Activated CD8-positive, alpha-beta T cell treated with anti-CD3 and anti-CD28 coated beads, Interleukin-2, amount 10 ng/mL, durations not matched to agents 7 days and 5 days (primary cell): ENCODE measurements at places on chromosomes 11 and 22.

GRCh38 chr11:76495019-76495418, 50.2 kb downstream of the EMSY start:
- H3K36me3 ChIP-seq = peaks cover 23% of the 10 kb centered on the region
- no peaks in the 10 kb centered on the region for H3K27me3 ChIP-seq
- H3K27ac ChIP-seq = peak overlapping the region; percentile 9
- peaks cover 13% of the 10 kb centered on the region for H3K4me1 ChIP-seq
- H3K4me3 ChIP-seq = no peak overlapping the region

DNA sequence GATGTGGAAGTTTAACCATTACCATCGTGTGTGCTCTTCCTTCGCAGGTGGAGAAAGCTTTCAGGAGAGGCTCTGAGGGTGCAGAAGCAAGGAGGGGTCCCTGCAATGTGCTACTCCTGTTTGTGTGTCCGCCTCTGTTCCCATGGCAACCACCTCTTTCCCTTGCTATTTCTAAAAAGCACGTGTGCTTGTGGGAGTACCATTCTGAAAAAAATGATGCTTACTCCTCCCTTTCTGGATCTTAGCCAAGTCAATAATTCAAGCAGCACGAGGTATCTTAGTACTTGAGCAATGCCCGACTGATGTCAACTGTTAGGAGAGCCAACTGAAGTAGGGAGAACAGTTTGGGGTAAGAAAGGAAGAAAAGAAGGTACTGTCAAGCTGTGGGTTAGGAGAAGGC, 628.7 kb downstream of the NTM start:
- H3K4me1 ChIP-seq = no peaks in the 10 kb centered on the region
- no peak overlapping the region for H3K4me3 ChIP-seq
- H3K27me3 ChIP-seq = no peaks in the 10 kb centered on the region
- H3K36me3 ChIP-seq = no peaks in the 10 kb centered on the region
- no peak for DNase-seq

GRCh38 chr11:95908826-95909225, 15.1 kb downstream of the MTMR2 start:
- no peak overlapping the region for H3K27ac ChIP-seq
- no peak overlapping the region for H3K4me3 ChIP-seq
- no peaks in the 10 kb centered on the region for H3K27me3 ChIP-seq
- peaks cover 2% of the 10 kb centered on the region for H3K36me3 ChIP-seq
- no peak for DNase-seq

DNA sequence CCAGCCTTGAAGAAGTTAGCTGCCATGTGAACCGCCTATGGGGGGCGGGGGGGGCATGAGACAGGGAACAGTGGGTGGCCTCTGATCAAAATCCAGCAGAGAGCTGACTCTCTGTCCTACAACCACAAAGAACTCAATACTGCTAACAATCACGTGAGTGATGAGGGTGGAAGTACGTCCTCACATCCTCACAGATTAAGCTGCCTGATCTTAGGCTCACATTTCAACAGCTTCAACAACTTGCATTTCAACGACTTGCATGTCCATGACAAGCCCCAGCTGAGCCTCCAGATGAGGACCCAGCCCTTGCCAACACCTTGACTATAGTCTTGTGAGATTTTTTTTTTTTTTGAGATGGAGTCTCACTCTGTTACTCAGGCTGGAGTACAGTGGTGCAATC, 51.6 kb downstream of the CLMP start:
- H3K4me3 ChIP-seq = no peak overlapping the region
- no peaks in the 10 kb centered on the region for H3K36me3 ChIP-seq
- no peak overlapping the region for H3K27ac ChIP-seq
- H3K27me3 ChIP-seq = peaks cover 8% of the 10 kb centered on the region
- no peak for DNase-seq

DNA sequence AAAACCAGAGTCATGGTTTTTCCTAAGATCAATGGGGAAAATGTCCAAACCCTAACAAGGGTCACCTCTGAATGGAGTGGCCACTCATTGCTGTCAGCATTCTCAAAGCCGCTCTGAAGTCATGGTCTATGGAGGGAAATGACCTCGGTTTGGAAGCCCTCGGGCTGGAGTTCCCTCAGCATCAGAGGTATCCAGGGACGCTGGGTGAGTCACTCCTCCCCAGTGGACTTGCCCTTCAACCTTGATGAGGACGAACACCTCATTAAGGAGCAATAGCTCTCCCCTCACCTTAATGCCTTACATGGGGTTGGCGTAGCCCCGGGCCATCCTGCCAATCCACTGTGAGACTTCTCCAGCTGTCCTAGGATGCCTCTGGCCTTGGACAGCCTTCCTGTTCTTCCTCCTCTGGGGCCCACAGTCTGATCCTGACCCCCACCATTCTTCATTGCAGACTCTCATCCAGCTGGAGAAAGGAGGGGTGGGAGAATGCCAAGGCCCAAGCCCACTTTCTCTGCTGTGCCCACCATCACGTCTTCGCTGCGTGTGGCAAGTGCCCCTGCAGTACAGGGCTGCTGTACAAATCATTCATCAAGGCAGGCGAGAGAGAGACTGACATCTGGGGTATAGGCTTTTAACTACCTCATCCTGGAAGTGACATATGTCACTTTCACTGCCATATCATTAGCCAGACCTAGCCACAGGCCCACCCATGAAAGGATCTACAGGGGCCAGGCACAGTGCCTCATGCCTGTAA, 25.4 kb upstream of the MYH9 start:
- DNase-seq = no peak
- H3K4me1 ChIP-seq = peaks cover 40% of the 10 kb centered on the region
- no peak overlapping the region for H3K27ac ChIP-seq
- H3K4me3 ChIP-seq = no peak overlapping the region
- H3K36me3 ChIP-seq = no peaks in the 10 kb centered on the region
- H3K27me3 ChIP-seq = no peaks in the 10 kb centered on the region

GRCh38 chr11:134584706-134585445, 172.8 kb upstream of the B3GAT1 start:
- peaks cover 37% of the 10 kb centered on the region for H3K27me3 ChIP-seq
- H3K27ac ChIP-seq = no peak overlapping the region
- peaks cover 31% of the 10 kb centered on the region for H3K4me1 ChIP-seq
- no peak overlapping the region for H3K4me3 ChIP-seq

- peaks cover 3% of the 10 kb centered on the region for H3K27me3 ChIP-seq
- no peaks in the 10 kb centered on the region for H3K36me3 ChIP-seq
- H3K4me1 ChIP-seq = no peaks in the 10 kb centered on the region
- DNase-seq = no peak
Observed at GRCh38 chr11:13150487-13150886, 127.1 kb upstream of the BMAL1 start.

GRCh38 chr22:46586123-46586519, 34.1 kb upstream of the GRAMD4 start:
- peak overlapping the region; percentile 5 for H3K27ac ChIP-seq
- peaks cover 3% of the 10 kb centered on the region for H3K36me3 ChIP-seq

- H3K36me3 ChIP-seq = no peaks in the 10 kb centered on the region
- H3K27ac ChIP-seq = no peak overlapping the region
- no peak overlapping the region for H3K4me3 ChIP-seq
- no peak for DNase-seq
Observed at GRCh38 chr11:87355596-87355995, 317.9 kb downstream of the TMEM135 start.

DNA sequence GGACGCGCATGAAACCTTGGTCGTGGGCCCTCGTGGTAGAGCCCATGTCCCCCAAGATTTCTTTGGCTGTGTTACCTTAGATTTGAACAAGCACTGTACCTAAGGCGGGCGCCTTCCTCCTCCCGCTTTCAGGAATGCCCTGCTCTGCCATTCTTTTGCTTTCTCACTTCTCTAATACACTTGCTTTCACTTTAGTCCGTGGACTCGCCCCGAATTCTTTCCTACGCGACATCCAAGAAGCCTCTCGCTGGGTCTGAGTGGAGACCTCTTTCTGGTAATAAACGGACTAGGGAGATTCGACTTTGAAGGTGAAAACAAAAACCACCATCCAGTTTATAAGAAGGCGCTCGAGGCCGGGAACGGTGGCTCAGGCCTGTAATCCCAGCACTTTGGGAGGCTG, 1.2 kb upstream of the NUP50 start:
- peaks cover 40% of the 10 kb centered on the region for H3K36me3 ChIP-seq
- no peak for DNase-seq
